ENCODE measurements at places on chromosomes 6 and 20.

- DNase-seq, result no peak
Observed at GRCh38 chr6:85942844-85943243, 300.2 kb upstream of the SYNCRIP start.

GRCh38 chr6:28489366-28490204 lies 26.0 kb downstream of the GPX6 start:
- DNase-seq, result peak; percentile 78

DNA sequence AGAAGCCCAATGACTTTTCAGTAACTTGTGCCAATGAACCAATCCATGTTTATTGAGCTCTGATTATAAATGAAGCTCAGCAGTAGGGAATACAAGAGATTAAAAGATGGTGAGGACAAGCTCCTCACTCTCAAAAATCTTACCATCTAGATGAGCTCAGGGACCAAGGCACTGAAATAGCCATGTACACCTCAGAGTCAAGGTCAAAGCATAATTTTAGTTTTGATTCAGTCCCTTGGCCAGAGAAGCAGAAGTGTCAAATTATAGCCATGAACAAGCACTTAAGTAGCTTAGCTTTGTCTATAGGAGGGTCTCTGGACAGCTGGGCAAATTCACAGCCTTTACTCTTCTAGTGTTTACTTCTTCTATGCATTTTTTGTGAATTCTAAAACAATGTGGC lies 131.0 kb upstream of the DTNBP1 start:
- DNase-seq, result no peak

- DNase-seq, result no peak
Observed at GRCh38 chr20:4694076-4694475, 27.6 kb upstream of the PRND start.

DNA sequence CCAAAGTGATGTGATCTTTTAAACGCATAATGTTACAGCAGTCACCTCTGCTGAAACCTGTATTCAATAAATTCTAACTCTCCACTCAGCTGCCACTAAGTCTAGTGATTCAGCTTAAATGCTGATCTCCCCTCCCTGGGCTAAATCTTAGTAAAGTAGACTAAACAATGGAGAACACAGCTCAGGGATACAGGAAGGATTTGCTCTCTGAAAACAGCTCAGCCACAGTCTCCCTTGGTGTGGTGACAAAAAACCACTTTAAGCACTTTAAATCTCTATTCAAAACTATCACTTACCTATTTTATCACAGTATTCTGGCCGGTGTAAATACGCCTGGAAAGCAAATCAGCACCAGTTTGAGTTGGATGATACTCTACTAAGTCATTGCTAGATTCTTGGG lies 130.6 kb downstream of the RFX6 start:
- no peak for DNase-seq

- no peak for DNase-seq
Observed at GRCh38 chr20:2260250-2260649, 35.6 kb upstream of the TGM3 start.

DNA sequence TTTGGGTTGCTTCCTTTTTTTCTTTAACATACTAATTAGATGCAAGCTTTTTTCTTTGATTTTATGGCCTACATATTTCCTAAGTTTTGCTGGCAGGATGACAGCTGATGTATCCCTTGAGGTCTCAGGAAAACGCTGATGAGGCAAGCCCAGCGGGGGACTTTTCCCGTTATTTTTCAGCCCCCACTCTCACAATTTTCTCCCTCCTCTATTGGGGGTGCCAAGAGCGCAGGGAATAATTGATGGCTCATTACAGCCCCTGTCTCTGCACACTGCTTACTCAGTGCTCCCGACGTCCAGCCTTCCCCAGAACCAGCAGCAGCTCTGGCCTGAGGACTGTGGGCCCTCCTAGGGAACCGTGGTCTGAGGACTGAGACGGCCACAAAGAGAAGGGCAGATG lies 38.6 kb upstream of the VSTM2L start:
- no peak for DNase-seq

DNA sequence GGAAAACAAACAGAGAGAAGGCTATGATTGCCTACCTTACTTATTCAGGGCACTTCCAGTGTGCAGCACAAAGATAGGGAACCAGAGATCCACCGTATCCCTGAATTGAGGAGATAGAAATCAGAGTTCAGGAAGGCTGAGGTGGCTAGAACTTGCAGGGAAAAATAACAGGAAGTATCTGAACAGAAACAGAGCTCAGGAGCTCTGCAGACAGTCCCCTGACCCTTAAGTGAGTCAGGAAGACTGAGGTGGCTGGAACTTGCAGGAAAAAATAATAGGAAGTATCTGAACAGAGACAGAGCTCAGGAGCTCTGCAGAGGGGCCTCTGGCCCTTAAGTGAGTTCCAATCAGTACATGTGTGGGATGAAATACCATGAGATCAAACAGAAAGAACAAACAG lies 65.4 kb downstream of the RPRD1B start:
- DNase-seq, result no peak

- DNase-seq, result no peak
Observed at GRCh38 chr20:24990810-24991252, 1.7 kb downstream of the APMAP start.

- DNase-seq, result no peak
Observed at GRCh38 chr6:3052481-3053230, 15.6 kb upstream of the RIPK1 start.

- DNase-seq, result no peak
Observed at GRCh38 chr6:36650848-36651478, 27.6 kb upstream of the CDKN1A start.

DNA sequence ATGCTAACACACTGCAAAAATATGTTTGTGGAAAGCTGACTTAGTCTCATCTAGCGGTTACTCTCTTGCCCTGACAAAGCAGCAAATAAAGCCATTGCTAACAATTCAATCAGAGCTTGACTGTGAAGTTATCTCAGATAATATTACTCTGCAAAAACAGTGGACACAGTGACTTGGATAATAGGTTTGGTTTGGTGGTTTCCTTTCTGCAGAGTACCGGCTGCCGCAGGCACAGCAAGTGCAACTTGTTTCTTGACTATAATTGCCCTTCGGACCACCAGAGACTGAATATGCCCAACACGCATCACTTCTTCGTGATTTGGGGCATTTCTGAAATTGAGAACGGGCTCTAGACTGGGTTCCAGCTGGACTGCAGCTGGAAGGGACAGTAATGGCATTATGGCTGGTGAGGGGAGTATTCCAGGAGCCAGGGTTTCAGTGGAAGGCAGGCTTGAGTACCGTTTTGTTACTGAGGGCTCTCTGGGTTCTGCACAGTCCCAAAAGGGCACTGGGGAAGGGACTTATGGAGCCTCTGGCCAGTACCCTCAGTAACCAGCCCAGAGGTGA lies 40.0 kb downstream of the DSTN start:
- DNase-seq, result no peak

DNA sequence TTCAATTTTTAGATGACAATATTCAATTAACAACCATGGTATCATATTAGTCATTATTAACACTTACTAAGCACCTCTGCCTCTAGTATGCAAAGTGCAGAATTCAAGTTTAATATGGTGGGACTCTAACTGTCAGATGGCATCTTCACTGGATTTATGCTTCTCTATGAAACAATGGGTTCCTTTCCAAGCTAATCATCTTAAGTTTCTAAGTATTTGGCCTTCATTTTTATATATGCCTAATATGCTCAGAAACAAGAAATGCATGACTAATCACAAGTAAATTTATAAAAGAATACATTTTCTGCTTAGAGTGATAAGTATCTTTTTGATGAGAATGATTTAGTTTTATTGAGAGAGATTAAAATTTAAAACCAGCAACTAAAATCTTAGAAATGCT lies 144.7 kb downstream of the HIVEP2 start:
- no peak for DNase-seq

- no peak for DNase-seq
Observed at GRCh38 chr20:19711126-19711525, 46.9 kb upstream of the RIN2 start.

GRCh38 chr6:44007818-44008621 lies 119.2 kb downstream of the MRPL14 start:
- no peak for DNase-seq

- DNase-seq, result no peak
Observed at GRCh38 chr20:34628026-34628425, 48.9 kb downstream of the PIGU start.

DNA sequence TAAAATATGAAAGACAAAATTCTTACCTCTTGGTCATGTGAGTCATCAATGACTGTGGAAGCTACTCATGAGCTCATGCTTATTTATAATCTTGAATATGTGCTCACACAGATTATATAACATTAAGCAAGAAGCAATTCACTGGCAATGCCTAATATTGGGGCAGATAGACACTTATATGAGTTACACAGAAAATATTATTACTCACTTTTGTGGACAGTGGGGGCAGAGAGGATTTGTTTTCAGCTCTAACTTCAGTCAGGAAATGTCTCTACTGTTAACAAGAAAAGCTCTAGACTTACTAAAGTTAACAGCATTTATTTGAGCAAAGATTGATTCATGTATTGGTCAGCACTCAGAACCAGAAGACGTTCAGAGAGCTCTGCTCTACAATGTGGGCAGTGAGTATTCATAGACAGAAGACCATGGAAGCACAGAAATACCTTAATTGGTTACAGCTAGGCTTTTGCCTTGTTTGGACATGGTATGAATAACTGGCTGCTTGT lies 85.8 kb upstream of the AHI1 start:
- peak; percentile 13 for DNase-seq

DNA sequence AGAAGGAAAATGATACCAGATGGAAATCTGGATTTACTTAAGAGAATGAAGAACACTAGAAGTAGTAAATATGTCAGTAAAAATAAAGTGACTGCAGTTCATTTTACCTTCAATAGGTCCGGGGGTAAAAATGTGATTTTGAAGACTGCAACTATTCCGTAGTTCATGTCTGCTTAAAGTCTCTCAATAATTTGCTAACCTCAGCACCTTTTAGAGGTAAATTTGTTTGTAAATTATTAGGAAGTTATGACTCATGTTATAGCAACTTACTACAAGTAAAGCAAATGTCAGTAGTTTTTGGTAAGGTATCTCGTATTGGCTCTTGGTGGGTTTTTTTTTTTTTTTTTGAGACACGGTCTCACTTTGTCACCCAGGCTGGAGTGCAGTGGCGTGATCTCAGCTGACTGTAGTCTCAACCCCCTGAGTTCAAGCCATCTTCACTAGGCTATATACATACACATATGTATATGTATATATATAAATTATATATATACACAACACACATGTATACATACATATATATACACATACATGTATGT lies 32.1 kb downstream of the BICRAL start:
- no peak for DNase-seq

DNA sequence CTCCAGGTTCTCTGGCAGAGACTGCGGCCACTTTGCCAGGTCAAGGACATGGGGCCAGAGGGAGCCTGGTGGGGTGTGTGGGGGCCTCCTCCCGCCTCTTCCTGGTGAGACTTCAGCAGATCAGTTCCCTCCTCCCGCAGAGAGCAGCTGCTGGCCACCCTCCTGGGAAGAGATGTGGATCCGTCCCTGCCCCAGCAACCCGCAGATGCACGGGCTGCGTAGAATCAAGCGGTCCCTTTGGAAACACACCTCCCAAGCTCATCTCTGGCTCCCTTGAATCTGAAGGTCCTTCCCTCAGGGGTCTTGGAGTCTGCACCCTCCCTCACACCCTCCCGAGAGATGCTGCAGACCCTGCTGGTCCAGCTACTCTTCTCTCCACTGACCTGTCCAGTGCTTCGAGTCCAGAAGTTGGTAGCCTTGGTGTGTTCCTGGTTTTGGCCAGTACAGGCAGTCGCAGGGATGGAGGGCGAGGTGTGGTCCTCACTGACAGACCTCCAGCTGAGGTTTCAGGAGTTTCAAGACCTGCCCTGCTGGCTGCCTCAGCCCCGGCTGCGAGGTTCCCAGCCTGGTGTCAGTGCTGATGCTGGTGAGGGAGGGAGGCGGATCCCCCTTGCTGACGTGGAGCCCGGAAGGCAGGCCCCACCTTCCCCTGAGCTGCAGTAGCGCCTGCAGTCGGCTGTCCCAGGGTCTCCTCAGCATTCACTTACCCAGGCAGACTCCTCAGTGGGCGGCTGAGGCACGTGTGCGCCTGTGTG lies at the start of gene NPBWR2:
Gene NPBWR2, minus strand, starts transcription at position 585 of the 755 bp plus-strand sequence. CDS start 734 bp downstream, outside the sequence.
- DNase-seq, result no peak

DNA sequence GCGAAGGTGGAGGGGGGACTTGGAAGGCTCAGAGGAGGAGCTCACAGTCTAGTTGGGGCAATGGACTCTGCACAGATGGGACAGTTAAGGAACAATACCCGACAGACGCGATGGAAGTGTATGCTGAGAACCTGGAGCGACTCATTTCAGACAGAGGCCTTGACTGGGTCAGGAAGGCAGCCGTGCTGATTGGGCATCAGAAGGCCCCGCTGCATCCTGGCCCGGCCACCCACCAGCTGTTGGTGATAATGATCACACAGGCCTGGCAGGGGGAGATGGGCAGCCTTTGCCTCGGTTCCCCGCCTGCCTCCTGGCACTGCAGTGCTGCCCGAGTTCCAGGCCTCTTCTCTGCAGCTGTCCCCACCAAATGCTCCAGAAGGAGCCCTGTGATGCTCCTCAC lies 62.4 kb downstream of the MDGA1 start:
- no peak for DNase-seq

- no peak for DNase-seq
Observed at GRCh38 chr6:7960848-7961247, 50.3 kb upstream of the TXNDC5 start.

GRCh38 chr6:24879351-24879750 lies 56.4 kb downstream of the RIPOR2 start:
- no peak for DNase-seq

GRCh38 chr6:157424491-157425020 lies 43.6 kb downstream of the ZDHHC14 start:
- no peak for DNase-seq

DNA sequence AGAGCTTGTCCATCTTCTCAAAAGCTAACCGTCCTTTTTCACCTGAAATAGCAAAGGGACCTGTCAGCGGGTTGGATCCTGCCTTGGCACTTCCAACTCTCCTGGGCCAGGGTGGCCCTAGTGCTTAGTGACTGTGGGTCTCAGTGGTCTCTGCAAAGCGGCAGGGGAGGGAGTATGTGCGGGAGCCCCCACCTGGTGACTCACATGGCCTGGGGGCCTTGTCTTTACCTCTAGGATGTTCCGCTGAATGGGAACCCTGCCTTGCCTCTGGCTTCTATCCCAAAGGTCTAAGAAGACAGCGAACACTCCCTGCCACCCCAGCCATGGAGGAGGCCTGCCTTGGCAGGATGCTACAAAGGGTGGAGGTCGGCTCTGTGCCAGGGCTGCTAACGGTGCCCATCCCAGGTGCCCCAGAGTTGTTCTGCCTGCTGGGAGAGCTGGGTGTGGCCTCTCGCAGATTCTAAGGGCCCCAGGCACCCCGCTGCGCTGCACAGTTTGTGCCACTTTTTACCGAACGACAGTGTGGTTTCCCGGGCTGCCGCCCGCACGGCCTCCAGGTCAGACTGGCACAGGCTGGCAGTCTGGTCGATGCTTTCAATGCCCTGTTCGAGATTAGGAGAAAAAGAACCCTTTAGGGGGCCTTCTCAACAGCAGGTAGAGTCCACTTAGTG lies 77.2 kb downstream of the PTPN1 start:
- DNase-seq, result no peak

DNA sequence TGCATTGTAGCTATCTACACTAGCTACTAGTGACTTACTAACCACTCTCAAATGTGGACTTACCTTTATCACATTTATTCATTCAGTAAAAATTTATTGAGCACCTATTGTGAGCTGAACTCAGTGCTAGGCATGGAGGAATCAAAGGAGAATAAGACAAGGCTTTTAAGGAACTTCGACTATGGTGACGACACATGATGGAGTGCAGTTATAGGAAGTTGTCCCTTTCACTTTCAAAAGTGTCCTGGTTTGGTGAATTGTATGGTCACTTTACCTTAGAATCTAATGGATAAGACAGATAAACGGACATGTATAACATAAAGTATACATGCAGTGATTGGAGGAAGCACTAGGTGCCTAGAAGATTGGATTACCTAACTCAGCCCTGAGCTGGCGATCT lies 4.3 kb downstream of the AKAP7 start:
- no peak for DNase-seq

All from cardiac fibroblast (primary cell).